Activated CD8-positive, alpha-beta T cell treated with anti-CD3 and anti-CD28 coated beads for 36 hours (primary cell): ENCODE measurements at places on chromosomes 1 and 21. TPM values are rescaled to one million over a fixed set of nuclear protein-coding genes. Genes with fewer than 3 reads are reported as not detected.

OR14C36 gene
- not detected for total RNA-seq

CHML gene
- total RNA-seq: 20.3 TPM

CFHR3 gene
- total RNA-seq: not detected

KIF26B gene
- 0.16 TPM for total RNA-seq

CCT3 gene
- 379 TPM for total RNA-seq

AMY2B gene
- total RNA-seq: 9.7 TPM

LRP8 gene
- total RNA-seq: 41.6 TPM

SLAMF9 gene
- not detected for total RNA-seq

PLCH2 gene
- total RNA-seq: 6.0 TPM

- no peak overlapping the region for H3K4me3 ChIP-seq
- peaks cover 4% of the 10 kb centered on the region for H3K4me1 ChIP-seq
- no peak overlapping the region for H3K27ac ChIP-seq
- H3K27me3 ChIP-seq: no peaks in the 10 kb centered on the region
- peaks cover 18% of the 10 kb centered on the region for H3K36me3 ChIP-seq
These were observed 29.6 kb downstream of the SLC19A1 start for GRCh38 chr21:45512626-45513002.

DNA sequence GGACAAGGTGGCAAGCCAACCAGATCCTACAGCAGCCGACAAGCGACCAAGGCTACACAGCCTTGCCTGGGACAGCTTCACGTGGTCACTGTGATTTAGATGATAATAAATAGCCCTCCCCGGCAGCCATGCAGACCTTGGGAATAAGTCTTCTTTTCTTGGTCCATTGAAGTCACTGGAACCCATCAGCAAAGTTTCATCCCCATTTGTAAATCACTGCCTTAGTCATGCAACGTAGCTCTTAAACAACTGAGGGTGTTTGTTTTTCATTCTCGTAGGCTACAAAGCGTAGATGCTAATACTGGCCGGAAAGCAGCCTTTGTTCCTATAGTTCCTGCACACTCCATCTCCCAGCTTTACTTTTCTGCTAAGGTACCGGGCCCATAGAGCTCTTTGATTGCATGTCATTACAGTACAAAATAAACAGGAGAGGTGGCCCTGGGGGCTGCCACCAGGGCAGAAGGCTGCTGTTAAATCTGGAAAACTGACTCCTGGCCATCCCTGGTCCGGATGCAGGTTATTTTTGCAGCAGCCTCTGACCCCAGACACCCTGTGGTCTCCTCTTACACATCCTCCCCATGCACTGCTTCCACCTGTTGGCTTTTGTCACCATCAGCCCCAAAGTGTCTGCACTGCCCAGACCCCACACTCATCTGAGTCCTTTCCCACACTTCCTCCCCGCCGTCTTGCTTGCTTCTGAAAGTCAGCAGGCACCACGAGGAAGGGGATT is 105.5 kb downstream of the TOMM20 start:
- H3K27me3 ChIP-seq: no peaks in the 10 kb centered on the region
- peak; percentile 36 for DNase-seq
- peaks cover 5% of the 10 kb centered on the region for H3K36me3 ChIP-seq
- peaks cover 39% of the 10 kb centered on the region for H3K4me1 ChIP-seq
- H3K27ac ChIP-seq: no peak overlapping the region
- no peak overlapping the region for H3K4me3 ChIP-seq

DNA sequence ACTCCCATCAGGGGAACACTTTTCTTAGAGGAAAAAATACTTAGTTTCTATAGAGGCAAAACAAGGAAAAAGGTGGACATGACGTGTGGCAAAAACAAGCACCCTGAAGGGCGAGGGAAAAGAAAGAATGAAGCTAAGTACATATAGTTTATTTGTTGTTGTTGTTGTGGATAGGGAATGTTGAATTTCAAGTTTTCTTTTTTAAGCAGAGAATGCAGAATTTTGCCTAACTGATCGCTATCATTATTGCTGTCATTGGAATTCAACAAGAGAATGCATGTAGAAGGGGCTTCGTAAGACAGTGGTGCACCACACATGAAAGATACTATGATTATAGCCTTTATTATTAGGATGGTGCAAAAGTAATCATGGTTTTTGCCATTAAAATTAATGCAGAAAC is 144.0 kb downstream of the LMO4 start:
- no peaks in the 10 kb centered on the region for H3K4me1 ChIP-seq
- no peaks in the 10 kb centered on the region for H3K36me3 ChIP-seq
- H3K4me3 ChIP-seq: no peak overlapping the region
- no peak overlapping the region for H3K27ac ChIP-seq
- DNase-seq: no peak

DNA sequence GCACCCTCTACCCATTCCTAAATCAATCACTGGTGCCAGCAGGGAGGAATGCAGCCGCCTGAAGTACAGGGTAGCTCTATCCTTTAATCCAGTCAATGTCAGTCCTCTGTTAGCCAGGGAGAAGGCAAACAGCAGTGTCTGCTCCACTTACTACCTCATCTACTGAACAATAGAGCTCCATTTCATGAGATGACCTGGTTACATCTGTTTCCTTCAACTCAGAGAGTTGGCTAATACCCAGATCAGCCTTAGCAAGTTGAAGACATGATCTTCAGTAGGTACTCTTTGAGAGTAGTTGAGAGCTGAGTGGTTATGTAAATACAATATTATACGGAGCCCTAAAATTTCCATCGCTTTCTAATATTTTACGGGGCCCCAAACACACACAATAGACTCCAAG is 46.1 kb upstream of the CD34 start:
- no peak for DNase-seq
- H3K27ac ChIP-seq: no peak overlapping the region
- H3K4me3 ChIP-seq: no peak overlapping the region

GRCh38 chr1:160836981-160837557 is 25.6 kb downstream of the CD244 start:
- no peak for DNase-seq
- H3K27ac ChIP-seq: peak overlapping the region; percentile 99
- H3K4me1 ChIP-seq: peaks cover 66% of the 10 kb centered on the region
- H3K36me3 ChIP-seq: no peaks in the 10 kb centered on the region

- no peak overlapping the region for H3K4me3 ChIP-seq
- DNase-seq: no peak
- H3K4me1 ChIP-seq: no peaks in the 10 kb centered on the region
- no peaks in the 10 kb centered on the region for H3K36me3 ChIP-seq
- peaks cover 7% of the 10 kb centered on the region for H3K27me3 ChIP-seq
These were observed 25.1 kb downstream of the IGFN1 start for GRCh38 chr1:201215531-201216357.

DNA sequence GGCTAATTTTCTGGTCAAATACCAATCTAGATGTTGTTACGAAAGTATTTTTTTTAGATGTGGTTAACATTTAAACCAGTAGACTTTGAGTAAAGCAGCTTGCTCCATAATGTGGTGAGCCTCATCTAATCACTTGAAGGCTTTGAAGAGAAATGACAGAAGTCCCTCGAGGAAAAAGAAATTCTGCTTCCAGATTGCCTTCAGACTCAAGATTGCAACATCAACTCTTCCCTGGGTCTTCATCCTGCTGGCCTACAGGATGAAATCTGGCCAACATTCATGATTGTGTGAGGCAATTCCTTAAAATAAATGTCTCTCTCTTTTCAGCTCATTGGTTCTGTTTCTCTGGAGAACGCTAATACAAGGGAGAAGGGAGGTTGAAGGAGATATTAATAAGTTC is 32.5 kb upstream of the SSX2IP start:
- DNase-seq: no peak
- no peaks in the 10 kb centered on the region for H3K36me3 ChIP-seq
- H3K27me3 ChIP-seq: no peaks in the 10 kb centered on the region
- H3K4me1 ChIP-seq: peaks cover 9% of the 10 kb centered on the region
- H3K27ac ChIP-seq: no peak overlapping the region
- no peak overlapping the region for H3K4me3 ChIP-seq

GRCh38 chr1:54971317-54971791 is 9.1 kb upstream of the TMEM61 start:
- H3K36me3 ChIP-seq: no peaks in the 10 kb centered on the region
- H3K27ac ChIP-seq: no peak overlapping the region
- H3K4me3 ChIP-seq: no peak overlapping the region
- H3K4me1 ChIP-seq: peaks cover 5% of the 10 kb centered on the region

DNA sequence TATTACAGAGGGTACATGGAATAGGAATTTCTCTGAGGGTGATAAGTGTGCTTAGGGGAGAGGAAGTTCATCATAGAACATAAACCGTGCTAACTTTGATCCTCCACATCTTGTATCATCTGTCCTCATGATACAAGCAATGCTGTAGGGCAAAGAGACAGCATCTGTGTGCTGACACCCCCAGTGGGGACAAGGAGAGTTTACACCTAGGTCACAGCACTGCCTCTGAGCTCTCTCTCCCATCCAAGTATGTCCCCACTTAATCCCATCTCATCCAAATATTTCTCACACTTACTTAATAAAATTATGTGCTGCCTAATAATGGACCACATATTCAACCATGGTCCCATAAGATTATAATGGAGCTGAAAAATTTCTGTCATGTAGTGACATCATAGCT is 4.3 kb upstream of the TEDDM1 start:
- H3K4me3 ChIP-seq: no peak overlapping the region
- no peaks in the 10 kb centered on the region for H3K4me1 ChIP-seq
- no peak overlapping the region for H3K27ac ChIP-seq
- no peak for DNase-seq
- H3K36me3 ChIP-seq: no peaks in the 10 kb centered on the region

DNA sequence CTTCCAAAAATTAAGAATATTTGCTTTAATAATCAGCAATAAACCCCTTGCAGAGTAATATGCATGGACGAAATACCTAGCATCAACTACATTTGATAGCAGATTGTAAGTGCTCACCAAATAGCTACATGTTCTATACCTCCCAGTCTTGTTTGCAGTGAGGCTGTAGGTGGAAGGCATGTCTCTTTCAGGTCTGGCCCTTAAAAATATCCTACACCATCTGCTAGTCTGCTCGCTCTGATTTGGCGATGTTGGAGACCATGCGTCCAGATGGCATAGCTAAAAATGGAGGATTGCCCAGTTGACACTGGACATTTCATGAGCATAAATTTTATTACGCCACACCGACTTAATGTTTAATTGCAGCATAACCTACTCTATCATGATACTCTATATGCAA is 47.1 kb downstream of the SSX2IP start:
- no peaks in the 10 kb centered on the region for H3K4me1 ChIP-seq
- H3K4me3 ChIP-seq: no peak overlapping the region
- no peak overlapping the region for H3K27ac ChIP-seq
- no peak for DNase-seq

GRCh38 chr1:53315046-53315445 is 12.8 kb downstream of the LRP8 start:
- no peak overlapping the region for H3K4me3 ChIP-seq
- H3K27ac ChIP-seq: no peak overlapping the region
- H3K4me1 ChIP-seq: peaks cover 7% of the 10 kb centered on the region
- no peaks in the 10 kb centered on the region for H3K27me3 ChIP-seq
- no peak for DNase-seq

GRCh38 chr1:92795166-92795565 is 10.3 kb upstream of the EVI5 start:
- no peak overlapping the region for H3K27ac ChIP-seq
- H3K36me3 ChIP-seq: no peaks in the 10 kb centered on the region
- H3K4me3 ChIP-seq: no peak overlapping the region

DNA sequence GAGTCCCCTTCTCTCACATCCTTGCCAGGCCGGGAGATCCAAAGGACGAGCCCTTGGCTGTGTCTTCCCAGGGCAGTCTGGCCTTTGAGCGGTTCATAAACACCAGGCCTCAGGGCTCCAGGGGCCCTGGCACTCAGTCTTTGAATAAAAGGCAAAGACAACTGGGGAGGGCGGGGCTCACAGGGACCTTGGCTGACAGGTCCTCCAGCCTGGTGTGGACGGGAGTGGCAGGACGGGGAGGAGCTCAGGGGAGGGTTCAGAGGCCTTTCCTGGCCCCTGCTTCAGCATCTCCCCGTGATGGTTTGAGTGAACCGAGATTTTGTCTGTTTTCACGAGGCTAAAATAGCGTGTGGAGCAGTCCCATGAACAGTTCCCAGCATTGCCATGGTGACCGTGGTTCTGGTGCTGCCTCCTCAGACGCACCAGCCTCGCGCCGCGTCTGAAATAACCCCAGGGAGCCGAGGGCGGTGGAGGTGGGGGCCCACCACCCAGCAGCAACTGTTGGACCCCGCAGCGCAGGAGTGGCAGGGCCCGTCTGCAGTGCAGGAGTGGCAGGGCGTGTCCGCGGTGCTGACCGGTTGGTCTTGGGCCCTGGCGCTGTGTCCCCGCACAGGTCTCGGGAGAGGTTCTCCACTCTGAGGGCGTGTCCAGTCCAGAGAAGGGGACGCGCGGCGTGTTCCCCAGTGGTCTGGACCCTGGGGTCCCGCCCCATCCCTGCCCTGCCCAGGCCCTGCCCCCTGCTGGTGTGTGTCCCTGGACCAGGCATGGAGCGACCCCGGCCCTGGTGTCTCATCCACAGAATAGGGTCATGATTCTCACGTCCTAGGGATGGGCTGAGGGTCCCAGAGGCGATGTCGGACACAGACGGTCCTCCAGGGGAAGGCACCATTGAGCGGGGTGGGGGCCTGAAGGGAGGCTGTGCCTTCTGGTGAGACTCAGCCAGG is 7.1 kb upstream of the PRKCZ start:
- H3K27me3 ChIP-seq: peaks cover 1% of the 10 kb centered on the region
- H3K4me3 ChIP-seq: peak overlapping the region; percentile 71
- peaks cover 13% of the 10 kb centered on the region for H3K4me1 ChIP-seq
- no peak overlapping the region for H3K27ac ChIP-seq
- no peaks in the 10 kb centered on the region for H3K36me3 ChIP-seq
- no peak for DNase-seq

DNA sequence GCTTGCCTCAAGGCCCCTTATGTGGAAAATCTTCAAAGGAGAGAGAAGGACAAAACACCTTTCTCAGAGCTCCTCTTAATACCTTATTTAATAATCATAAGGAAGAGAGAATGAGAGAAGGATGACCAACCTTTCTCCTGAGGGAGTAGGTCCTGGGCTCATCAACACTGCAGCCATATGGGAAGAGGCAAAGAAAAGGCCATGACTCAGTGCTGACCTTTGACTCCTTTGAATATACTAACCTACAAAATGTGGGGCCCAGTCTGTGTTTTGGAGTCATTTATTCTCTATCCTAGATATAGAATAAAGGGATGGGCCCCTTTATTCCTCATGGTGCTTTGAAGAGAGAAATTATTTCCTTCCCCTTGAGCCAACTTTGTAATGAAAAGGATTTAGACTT is 38.3 kb downstream of the CAMSAP2 start:
- no peaks in the 10 kb centered on the region for H3K36me3 ChIP-seq
- H3K4me1 ChIP-seq: peaks cover 2% of the 10 kb centered on the region
- H3K27me3 ChIP-seq: no peaks in the 10 kb centered on the region
- no peak for DNase-seq
- no peak overlapping the region for H3K4me3 ChIP-seq

DNA sequence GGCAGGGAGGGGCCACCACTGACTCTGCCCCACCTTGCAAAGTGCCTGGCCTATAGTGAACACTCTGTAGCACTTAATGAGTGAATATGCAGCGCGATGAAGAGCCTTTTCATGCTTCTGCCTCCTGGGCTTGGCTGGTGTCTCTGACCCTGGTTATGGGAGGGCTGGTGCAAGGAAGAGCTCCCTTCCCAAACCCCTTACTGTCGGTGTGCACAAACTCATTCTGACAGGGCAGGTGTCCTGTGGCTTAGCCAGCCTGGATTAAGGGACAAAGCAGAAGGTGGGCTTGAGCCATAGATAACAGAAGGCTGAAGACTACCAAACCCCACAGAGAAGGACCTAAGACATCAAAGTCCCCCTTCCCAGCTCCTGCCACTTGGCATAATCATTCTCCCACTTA is 2.0 kb upstream of the NCMAP start:
- DNase-seq: no peak
- peaks cover 12% of the 10 kb centered on the region for H3K4me1 ChIP-seq
- H3K36me3 ChIP-seq: no peaks in the 10 kb centered on the region
- H3K4me3 ChIP-seq: no peak overlapping the region
- peaks cover 19% of the 10 kb centered on the region for H3K27me3 ChIP-seq
- H3K27ac ChIP-seq: no peak overlapping the region
